Spinal cord (tissue), 10 donors: ENCODE measurements at places on chromosomes 1 and 21. TPM values are rescaled to one million over a fixed set of nuclear protein-coding genes. Genes with fewer than 3 reads are reported as not detected.
A peak's percentile ranks its signal among the peaks of the same experiment; 100 is the strongest.

GRCh38 chr1:84862810-84863251 lies 30.2 kb downstream of the LPAR3 start:
- no peaks in the 10 kb centered on the region for H3K36me3 ChIP-seq
- DNase-seq: no peak
- H3K27ac ChIP-seq: no peak overlapping the region
- H3K27me3 ChIP-seq: no peaks in the 10 kb centered on the region
- H3K4me1 ChIP-seq: no peaks in the 10 kb centered on the region
- no peak overlapping the region for H3K4me3 ChIP-seq

DNA sequence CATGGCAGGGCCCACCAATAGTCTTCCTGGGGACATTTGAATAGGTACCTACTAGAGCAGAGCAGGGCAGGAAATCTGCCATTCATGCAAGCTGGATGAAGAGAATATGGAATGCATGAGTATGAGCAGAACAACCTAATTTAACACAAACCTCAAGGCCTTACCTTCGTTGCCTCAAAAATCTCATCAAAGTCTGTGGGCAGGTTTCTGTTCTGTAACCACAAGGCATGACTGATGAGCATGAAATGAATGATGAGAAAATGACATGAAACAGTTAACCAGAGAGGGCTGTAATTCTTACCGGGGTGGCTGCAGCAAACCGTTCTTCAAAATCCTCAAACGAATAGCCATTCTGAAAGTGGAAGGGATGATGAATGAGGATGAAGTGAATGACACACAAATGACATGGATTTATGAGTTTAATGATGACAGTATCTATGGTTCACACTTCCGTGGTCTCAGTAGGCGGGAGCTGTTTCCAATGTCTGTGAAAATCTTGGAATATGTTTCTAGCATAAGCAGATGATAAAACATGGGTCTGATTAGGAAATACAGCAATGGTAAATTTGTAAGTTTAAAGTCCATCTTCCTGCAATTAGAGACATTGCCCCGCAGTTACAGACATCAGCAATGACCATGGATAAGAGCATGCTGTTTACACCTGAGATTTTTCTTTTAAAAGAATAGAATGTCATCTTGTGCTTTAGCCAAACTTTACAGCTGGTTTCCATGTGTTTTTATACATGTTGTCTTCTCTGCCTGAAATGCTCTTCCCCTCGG lies 67.6 kb upstream of the C8B start:
- no peak for DNase-seq
- H3K4me3 ChIP-seq: no peak overlapping the region
- H3K36me3 ChIP-seq: no peaks in the 10 kb centered on the region
- H3K27me3 ChIP-seq: no peaks in the 10 kb centered on the region

Gene SLFNL1
- total RNA-seq: 0.59 TPM

GRCh38 chr1:39692152-39693074 lies 1.2 kb upstream of the HPCAL4 start:
- no peak for DNase-seq
- H3K27me3 ChIP-seq: peaks cover 28% of the 10 kb centered on the region
- H3K4me3 ChIP-seq: peak overlapping the region; percentile 50

GRCh38 chr1:117634631-117635030 lies 28.8 kb downstream of the TENT5C start:
- H3K4me3 ChIP-seq: no peak overlapping the region
- peaks cover 3% of the 10 kb centered on the region for H3K4me1 ChIP-seq
- DNase-seq: no peak

DNA sequence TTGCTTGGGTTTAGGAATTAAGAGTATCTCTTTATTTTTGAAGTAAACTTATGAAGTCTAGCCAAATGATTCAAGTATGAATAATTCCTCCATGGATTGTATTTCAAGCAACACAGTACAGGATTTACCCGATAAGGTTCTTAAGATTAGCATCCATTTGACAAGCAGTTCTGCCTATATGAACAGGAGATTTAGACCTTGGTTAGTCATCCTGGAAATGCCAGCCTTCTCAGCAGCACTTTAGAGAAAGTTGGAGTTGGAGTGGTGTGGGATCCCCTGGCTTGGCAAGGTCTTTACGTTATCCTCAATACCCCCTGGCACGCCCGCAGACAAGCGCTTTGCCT lies 1.6 kb downstream of the BCAR3 start:
- DNase-seq: no peak
- H3K36me3 ChIP-seq: no peaks in the 10 kb centered on the region
- peak overlapping the region; percentile 68 for H3K4me3 ChIP-seq
- peaks cover 14% of the 10 kb centered on the region for H3K4me1 ChIP-seq
- peaks cover 7% of the 10 kb centered on the region for H3K27me3 ChIP-seq
- peak overlapping the region; percentile 83 for H3K27ac ChIP-seq

DNA sequence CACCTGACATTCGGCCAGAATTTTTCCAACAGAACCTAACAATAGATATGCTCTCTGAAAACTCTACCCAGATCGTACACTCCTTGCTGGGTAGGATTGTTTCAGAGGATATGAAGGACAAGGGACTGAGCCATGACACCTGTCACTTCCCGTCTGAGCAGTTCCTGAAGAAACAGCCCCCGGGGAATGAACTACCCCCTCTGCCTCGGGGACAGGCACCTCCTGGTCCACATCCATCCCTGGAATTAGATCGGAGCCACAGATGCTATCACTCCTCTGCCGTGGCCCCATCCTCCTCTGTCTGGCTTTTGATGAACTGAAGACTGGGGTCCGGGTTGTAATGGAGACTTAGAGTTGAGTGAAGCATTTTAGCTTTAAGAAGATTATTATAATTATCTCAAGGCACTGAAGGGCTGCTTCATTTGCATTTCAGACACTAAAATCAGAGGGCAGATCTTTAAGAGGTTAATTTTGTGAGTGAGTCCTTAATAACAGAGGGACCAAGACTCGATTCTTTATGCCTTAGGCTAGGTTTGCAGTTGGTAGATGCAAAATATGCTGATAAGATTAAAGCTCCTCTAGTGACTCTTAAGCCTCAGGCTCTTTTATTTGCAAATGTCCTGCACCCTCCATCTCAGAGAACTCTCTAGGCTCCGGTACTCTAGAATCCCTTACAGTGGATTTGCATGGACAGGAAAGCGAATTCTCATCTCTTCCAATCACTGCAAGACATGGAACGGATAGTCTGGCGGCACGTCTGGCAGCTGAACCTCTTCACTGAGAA lies 333.8 kb downstream of the KIF26B start:
- DNase-seq: no peak
- no peaks in the 10 kb centered on the region for H3K36me3 ChIP-seq
- H3K27me3 ChIP-seq: no peaks in the 10 kb centered on the region
- no peaks in the 10 kb centered on the region for H3K4me1 ChIP-seq
- no peak overlapping the region for H3K27ac ChIP-seq
- no peak overlapping the region for H3K4me3 ChIP-seq

Gene IFNAR1
- 32.5 TPM for total RNA-seq

GRCh38 chr1:12152113-12152891 lies 14.5 kb upstream of the TNFRSF1B start:
- no peak overlapping the region for H3K27ac ChIP-seq
- no peaks in the 10 kb centered on the region for H3K4me1 ChIP-seq
- H3K4me3 ChIP-seq: no peak overlapping the region
- no peaks in the 10 kb centered on the region for H3K27me3 ChIP-seq
- H3K36me3 ChIP-seq: no peaks in the 10 kb centered on the region
- no peak for DNase-seq

- no peak overlapping the region for H3K27ac ChIP-seq
- no peak for DNase-seq
- H3K4me1 ChIP-seq: no peaks in the 10 kb centered on the region
- no peak overlapping the region for H3K4me3 ChIP-seq
These were observed 44.7 kb upstream of the DISC1 start for GRCh38 chr1:231581859-231582258.

Gene CD1E
- total RNA-seq: 0.10 TPM

Gene TMPRSS2
- 0.88 TPM for total RNA-seq

- no peak overlapping the region for H3K27ac ChIP-seq
- H3K27me3 ChIP-seq: no peaks in the 10 kb centered on the region
- no peak overlapping the region for H3K4me3 ChIP-seq
- no peaks in the 10 kb centered on the region for H3K4me1 ChIP-seq
- no peak for DNase-seq
These were observed 8.5 kb upstream of the WDR47 start for GRCh38 chr1:109050228-109050995.

DNA sequence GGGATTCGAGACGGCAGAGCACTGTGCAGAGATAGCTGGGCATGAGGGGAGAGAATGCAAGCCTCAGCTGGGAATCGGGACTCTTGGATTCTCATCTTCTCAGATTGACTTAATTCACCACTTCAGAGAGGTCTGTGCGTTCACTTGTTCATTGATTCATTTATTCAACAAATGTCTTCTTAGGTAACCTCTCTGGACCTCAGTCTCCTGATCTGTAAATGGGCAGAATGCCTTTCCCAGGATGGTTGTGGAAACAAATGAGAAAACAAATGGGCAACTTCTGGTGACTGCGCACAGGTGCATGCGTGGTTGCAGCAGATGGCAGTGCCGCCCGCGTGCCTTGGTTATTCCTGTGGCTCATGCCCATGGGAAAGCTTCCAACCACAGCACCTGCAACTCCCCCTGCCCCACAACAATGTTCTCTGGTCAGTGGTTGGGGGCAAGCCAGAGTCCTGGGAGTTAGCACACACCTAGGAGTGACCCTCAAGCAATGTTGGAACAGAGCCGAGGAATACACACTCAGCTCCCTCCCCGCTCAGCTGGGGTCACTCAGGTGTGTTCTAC lies 110.1 kb upstream of the RUNX3 start:
- no peak for DNase-seq
- no peaks in the 10 kb centered on the region for H3K27me3 ChIP-seq
- no peak overlapping the region for H3K27ac ChIP-seq
- H3K36me3 ChIP-seq: no peaks in the 10 kb centered on the region

- H3K27me3 ChIP-seq: no peaks in the 10 kb centered on the region
- DNase-seq: no peak
- H3K4me3 ChIP-seq: no peak overlapping the region
- H3K4me1 ChIP-seq: peaks cover 19% of the 10 kb centered on the region
These were observed 10.8 kb downstream of the SCNN1D start for GRCh38 chr1:1291023-1291528.

Gene LDLRAD1
- total RNA-seq: not detected

Gene S100B
- 415 TPM for total RNA-seq

Gene NCDN
- 39.9 TPM for total RNA-seq

DNA sequence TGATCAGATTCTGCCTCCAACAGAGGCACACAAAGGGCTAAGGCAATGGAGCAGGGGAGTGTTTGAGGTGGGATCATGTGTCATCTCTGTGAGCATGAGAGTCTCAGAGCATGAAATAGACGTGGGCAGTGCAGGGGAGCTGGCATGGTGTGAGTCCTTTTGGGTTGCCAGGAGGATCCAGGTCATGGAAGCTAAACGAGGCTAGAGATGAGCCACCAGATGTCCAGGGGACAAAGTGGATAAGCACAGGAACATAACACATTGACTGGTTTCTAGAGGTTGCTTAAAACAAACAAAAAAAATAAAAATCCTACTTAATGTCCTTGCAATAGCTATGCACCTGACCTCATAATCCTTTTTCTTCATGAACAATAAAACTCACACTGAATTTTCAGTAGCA lies 254.8 kb upstream of the GREM2 start:
- H3K27ac ChIP-seq: no peak overlapping the region
- H3K4me1 ChIP-seq: no peaks in the 10 kb centered on the region
- H3K36me3 ChIP-seq: no peaks in the 10 kb centered on the region
- no peaks in the 10 kb centered on the region for H3K27me3 ChIP-seq
- DNase-seq: no peak
- H3K4me3 ChIP-seq: no peak overlapping the region

Gene RHEX
- total RNA-seq: 0.55 TPM

DNA sequence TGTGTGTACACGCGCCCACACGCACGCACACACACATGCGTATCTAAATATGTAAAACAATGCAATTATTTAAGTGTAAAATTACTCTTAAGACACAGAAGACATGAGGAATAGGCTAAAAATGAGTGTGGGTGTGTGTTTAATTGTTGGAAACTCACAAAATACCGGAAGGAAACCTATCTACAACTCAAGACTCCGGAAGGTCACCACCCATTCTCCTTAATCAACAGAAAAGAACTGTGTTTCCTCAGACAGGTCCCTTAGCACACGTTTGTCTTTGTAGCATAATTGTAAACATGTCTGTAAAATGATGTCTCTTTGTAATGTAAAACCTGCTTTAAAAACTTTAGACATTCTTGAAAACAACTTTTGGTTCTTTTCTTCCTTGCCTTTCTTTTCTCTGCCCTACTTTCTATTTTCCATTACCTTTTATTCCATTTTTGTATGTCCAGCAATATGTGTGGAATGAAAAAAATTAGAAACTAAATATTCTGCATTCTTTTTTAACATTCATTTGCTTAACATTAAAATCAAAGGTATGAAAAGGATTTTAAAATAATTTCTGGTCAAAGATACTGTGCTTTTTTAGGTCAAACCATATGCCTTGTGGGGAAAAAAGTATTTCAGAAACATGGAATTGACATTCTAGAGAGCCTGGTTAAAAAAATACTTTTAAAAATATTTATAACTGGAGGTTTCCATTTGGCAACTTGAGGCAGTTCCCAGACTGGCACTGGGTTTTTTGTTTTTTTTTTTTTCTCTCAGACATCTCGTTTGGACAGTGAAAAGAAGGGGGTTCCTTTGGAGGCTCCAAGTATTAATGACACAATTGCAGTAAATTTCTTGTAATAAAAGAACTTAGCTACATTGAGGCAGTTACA lies 46.2 kb downstream of the ATP5PF start:
- H3K27me3 ChIP-seq: no peaks in the 10 kb centered on the region
- H3K4me3 ChIP-seq: no peak overlapping the region
- no peak overlapping the region for H3K27ac ChIP-seq
- no peak for DNase-seq
- no peaks in the 10 kb centered on the region for H3K4me1 ChIP-seq

Gene PPM1J
- total RNA-seq: 2.2 TPM

Gene KIF26B
- 15.1 TPM for total RNA-seq

Gene ENTREP3
- total RNA-seq: 9.8 TPM

DNA sequence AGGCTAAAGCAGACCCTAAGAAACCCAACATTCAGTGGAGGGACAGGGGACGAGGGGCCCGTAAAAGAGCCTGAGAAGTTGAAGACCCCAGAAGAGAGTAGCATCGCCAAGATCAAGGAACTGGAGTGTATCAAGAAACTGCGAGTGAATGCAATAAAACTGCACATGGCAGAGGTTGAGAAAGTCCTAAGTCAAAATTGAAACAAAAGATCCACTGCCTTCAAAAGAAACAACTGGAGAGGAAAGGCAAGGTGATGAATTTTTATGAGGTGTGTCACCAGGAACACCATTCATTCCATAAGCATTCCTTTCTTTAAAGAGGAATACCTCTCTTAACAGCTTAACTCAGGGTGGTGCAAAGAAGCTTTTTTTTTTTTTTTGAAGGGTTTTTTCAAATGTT lies 38.3 kb upstream of the ADORA3 start:
- H3K4me3 ChIP-seq: no peak overlapping the region
- H3K27ac ChIP-seq: no peak overlapping the region
- no peak for DNase-seq
- no peaks in the 10 kb centered on the region for H3K36me3 ChIP-seq

Gene CATSPER4
- total RNA-seq: not detected
